ENCODE measurements at places on chromosomes 5 and 9.

DNA sequence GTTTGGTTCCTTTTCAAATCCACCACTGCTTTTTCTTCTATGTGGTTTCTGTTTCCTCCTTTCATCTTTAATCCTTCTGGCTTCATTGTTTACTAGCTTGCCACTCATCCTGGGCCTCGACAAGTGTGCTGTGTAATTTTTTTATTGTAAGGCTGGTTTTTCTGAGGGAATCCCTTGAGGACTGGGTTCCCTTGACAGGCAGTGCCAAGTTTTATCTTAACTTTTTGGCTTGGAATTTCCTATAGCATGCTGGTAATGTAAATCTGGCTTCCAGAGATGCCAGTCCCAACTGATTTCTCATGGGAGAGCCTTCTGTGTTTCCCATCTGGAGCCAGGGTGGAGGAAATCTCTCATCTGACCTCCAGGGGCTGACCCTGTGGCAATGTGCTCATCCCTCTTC is 184.7 kb downstream of the ROR2 start:
- no peak for DNase-seq

DNA sequence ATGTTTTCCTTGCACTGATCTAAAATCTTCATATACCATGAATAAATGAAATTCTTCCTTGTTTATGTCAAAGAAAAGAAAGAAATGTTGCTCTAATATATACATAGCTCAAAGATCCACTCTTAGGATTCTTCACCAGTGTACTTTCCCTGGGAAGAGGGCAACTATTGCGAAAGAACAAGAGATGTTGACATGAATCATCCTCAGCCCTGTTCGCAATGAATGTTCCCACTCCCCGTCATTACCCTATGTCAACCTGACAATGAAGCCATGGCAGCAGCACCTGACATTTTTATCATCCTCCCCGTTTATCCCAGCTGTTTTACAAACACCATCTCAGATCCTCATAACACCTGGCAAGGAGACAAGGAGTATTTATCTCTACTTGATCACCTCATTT is 409.1 kb upstream of the GRIA1 start:
- no peak for DNase-seq

DNA sequence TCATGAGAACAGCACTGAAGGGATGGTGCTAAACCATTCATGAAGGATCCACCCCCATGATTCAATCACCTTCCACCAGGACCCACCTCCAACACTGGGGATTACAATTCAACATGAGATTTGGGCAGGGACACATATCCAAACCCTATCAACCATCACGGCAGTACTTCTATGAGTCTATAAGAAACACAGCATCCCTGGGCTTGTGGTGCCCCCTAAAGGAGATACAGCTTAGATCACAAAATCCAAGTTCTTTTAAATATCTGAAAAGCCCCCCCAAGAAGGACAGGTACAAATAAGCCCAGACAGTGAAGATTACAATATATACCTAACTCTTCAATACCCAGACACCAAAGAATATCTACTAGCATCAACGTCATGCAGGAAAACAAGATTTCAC is 233.7 kb upstream of the ADRA1B start:
- no peak for DNase-seq

- DNase-seq: no peak
These were observed 8.6 kb upstream of the ZDHHC11 start for GRCh38 chr5:859391-859790.

- peak; percentile 30 for DNase-seq
These were observed at the start of gene CDH6 for GRCh38 chr5:31193591-31194467. Gene CDH6 (plus strand): TSS chr5:31193686. CDS start chr5:31267474, 73,788 bp downstream.

- DNase-seq: no peak
These were observed 18.4 kb downstream of the AGXT2 start for GRCh38 chr5:35029333-35029732.

- DNase-seq: no peak
These were observed 63.9 kb upstream of the SHB start for GRCh38 chr9:38132956-38133355.

DNA sequence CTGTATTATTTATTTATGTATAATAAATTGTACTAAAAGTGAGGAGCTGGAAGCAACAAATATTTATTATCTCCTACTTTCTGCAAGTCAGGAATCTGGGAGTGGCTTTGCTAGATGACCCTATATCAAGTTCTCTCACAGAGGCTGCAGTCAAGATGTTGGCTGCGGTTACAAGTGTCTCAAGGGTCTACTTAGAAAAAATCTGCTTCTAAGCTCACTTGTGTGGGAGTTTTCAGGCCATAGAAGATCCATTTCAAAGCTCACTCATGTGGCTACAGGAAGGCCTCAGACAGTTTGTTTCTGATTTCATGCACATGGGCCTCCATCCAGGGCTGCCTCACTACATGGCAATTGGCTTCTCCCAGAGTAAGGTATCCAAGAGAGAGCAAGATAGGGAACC is 551.1 kb downstream of the CAAP1 start:
- no peak for DNase-seq

All from right lobe of liver (tissue), 6 donors.